ENCODE measurements at places on chromosomes 3 and 15.

DNA sequence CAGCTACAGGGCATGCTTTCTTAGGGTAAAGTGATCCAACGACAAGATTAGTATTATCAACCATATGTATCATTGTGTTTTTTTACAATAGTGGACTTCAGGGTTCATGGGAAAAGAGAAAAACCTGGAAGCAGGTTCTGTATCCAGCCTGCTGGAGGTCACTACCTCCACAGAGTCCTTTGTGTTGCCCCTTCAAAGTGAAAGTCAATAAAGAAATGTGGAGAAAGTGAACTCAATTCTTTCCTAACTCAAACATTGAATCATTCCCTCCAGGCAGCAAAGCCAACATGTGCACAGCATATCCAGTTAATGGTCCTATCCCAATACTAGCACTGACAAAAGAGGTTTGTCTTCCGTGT lies 45.4 kb downstream of the FGF7 start:
- DNase-seq, result no peak

- DNase-seq, result no peak
These were observed 16.6 kb upstream of the TXNRD3 start for GRCh38 chr3:126671521-126671920.

DNA sequence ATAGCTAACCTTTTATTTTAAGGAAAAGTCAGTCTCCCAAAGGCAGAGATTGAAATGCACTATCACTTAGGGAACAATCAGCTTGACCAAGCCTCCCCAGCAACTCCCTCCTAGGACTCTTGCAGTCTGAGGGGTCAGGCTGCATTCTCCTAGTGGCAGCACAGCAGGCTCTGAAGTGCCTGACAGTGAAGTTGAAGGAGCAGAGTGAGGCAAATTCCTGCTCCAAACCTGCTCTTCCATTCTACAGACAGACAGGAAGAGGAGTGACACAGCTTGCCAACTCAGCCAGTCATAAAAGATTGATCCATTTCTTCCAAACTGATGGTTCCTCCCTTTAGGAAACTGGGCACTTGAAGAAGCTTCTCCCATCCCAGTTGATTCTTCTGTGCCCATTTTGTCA lies 43.9 kb upstream of the SMAD3 start:
- DNase-seq, result no peak

- no peak for DNase-seq
These were observed 159.5 kb downstream of the RPLP1 start for GRCh38 chr15:69612112-69612511.

DNA sequence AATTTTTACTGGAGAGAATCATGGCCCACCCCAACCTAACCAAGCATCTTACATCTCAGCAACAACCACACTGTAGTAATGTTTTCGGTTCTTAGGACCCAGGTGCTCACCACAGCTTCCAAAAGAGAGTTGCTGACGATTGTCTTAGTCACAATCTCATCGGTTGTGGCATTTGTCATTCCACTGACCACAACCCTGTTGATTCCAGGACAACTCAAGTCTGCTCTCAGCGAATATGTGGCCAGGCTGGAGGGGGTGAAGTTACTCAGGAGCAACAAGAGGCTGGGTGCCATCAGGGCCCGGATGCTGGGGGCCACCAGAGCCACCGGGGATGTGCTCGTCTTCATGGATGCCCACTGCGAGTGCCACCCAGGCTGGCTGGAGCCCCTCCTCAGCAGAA lies 25.9 kb downstream of the GALNT15 start:
- DNase-seq, result no peak

- no peak for DNase-seq
These were observed 130.4 kb downstream of the SUCLG2 start for GRCh38 chr3:67524046-67524445.

DNA sequence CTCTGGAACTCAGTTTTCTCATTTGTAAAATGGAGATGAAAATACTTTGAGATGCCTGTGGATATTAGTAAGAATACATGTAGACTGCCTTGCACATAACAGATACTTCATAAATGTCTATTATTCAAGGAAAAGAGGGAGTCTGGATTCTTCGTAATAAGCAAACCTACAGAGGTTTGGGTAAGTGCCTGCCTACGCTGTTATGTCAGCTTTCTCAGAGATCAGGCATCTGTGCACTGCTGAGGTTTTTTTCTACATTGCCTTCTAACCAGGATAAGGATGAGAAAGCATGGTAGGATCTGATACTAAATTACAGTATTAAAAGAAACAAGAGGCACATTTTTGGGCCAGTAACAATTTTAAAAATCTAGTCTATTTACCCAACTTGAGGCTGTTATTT lies 10.9 kb downstream of the MCTP2 start:
- no peak for DNase-seq

GRCh38 chr3:37535526-37536432 lies 325.9 kb upstream of the CTDSPL start:
- DNase-seq, result no peak

DNA sequence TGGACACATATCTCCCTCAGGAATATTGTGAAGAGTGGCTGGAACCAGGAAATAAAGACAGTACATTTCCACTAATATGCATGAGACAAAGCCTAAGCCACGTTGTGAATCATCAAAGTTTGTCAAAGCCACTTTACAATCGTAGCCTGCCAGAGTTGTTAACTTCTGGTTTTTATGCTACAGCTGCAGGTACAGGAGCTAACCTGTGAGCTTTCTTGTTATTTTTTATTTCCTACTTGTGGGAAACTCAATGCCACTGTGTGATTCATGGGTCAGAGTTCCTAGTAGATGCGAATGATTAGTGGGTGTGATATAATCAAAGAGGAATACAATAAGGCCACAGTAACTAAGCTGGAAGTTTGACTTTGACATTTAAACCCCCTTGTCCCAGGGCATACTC lies 44.4 kb upstream of the TEX9 start:
- no peak for DNase-seq

DNA sequence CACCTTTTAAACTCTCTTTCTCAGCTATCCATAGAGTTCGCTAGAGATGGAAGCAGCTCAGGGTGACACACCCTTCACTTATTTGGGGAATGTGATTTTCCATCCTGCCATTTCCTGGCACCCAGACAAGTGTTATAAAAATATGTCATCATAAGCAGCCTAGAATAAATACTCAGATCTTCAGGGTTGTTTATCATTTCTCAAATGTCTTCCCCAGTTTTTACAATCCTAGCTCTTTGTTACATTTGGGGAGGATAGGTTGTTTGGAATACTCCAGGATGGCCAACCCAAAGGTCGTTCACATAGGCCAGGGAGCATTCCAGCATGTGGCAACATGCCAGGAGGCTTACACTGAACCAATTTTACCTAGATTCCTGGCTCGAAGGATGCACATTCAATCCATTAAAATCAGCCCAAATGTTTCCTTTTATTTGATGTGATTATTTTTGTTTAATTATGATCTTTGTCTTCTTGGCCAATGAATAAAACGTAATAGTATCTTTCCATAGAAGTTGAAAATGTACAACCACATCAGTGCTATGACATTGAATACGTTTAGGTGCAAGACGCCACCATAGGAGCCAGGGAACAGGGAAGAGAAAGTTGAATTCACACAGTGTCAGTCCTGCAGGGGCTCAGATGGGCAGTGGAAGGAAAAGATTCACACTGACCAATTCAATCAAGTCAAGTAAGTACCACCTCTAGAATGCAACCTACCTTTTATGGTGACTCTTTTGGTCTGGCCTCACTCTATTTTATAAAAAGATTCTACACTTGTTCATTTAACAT lies 537.7 kb upstream of the MDFIC2 start:
- peak; percentile 62 for DNase-seq

DNA sequence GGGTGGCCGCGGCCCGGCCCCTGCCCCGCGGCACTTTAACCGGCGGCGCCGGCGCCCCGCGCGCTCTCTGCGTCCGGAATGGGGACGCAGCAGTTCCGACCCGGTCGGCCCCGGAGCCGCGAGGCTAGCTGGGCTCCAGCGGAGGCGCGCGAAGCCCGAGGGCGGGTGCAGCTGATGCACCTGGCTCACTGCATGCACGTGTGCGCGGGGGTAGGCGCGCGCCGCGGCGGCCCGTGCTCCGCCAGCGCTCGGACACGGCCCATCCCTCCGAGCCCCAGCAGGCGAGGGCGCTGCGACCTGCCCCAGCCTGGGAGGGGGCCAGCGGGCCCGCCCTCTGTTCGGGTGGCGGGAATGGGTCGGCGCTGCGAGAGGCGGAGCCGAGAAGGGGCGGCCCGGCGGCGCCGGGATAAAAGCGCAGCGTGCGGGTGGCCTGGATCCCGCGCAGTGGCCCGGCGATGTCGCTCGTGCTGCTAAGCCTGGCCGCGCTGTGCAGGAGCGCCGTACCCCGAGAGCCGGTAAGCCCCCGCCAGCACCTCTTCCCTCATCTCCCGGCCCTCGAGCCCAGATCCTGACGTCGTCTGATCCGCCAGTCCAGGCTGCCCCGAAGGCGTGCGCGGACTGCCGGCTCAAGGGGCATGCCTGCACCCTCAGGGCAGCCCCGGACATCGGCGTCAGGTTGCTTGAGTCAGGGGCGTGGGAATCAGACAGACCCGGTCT lies at the start of the genes CHDH and IL17RB:
CHDH (minus strand) TSS at position 286 of the 717 bp plus-strand sequence. CDS start 22,411 bp downstream, outside the sequence.
IL17RB (plus strand) TSS at position 435 of the 717 bp plus-strand sequence; CDS start at position 456, 21 bp downstream.
- peak; percentile 52 for DNase-seq

DNA sequence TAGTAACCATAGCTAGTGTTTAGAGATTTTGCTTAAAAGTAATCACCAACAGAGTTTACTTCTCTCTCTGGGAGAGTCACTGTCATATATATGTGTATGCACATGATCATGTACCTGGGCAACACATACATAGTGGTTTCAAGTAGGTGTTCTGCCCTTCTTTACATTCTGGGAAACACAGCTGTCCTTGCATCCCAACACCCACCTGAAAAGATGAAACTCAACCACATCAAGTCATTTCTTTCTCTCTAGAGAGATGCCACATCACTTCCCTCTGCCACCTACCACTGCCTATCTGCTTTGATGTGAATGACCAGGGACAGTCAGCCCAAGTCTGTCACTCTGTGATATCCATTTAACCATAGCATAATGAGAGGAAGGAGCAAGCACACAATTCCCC lies 155.8 kb upstream of the GADL1 start:
- DNase-seq, result no peak

GRCh38 chr3:8657804-8658305 lies 13.3 kb upstream of the SSUH2 start:
- DNase-seq, result no peak

DNA sequence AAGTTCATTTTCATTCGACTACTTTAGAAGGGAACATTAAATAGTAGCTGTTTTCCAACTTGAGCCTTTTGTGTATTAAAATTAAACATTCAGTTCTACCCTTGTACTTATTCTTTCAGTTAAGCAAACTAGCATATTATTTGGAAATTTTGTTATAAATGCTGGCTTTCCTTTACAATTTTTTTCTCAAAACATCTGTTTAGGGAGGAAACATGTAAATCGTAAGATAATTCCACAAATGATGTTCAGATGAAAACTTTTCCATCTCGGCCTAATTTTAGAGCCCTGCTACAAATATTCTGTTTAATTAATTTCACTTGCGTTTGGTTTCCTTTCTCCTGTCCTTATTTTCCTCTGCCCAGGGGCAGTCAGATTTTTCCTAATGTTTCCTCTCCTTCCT lies 476.2 kb upstream of the RGMA start:
- DNase-seq, result no peak
